CD4-positive, alpha-beta T cell treated with Interleukin-6 at 100 ng/mL for 8 hours (primary cell): ENCODE measurements at places on chromosomes 11 and 22.

DNA sequence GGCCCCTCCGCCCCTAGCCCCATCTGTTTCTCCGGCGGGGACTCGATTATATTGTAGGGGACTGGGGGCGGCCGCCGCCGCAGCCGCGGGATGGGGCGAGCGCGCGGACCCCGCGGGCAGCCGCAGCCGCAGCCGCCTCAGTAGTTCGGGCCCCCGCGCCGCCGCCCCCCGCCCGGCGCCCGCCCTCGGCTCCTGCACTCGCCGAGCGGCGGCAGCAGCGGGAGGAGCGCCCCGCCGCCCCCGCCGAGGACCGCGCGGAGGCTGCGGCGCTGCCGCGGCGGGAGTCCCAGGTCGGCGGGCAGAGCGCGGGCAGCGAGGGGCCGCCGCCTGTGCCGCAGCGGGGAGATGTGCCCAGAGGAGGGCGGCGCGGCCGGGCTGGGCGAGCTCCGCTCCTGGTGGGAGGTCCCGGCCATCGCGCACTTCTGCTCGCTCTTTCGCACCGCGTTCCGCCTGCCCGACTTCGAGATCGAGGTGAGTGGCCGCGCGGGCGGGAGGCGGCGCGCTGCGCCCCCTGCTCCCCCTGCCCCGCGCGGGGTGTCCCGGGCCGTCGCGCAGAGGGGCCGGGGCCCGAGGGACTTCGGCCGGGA, at the start of gene CECR2:
CECR2 (plus strand) TSS at position 22 of the 587 bp plus-strand sequence; CDS start at position 346, 324 bp downstream.
- DNase-seq, result no peak

- no peak for DNase-seq
These were observed 225.8 kb upstream of the NCAM1 start for GRCh38 chr11:112735470-112735869.

DNA sequence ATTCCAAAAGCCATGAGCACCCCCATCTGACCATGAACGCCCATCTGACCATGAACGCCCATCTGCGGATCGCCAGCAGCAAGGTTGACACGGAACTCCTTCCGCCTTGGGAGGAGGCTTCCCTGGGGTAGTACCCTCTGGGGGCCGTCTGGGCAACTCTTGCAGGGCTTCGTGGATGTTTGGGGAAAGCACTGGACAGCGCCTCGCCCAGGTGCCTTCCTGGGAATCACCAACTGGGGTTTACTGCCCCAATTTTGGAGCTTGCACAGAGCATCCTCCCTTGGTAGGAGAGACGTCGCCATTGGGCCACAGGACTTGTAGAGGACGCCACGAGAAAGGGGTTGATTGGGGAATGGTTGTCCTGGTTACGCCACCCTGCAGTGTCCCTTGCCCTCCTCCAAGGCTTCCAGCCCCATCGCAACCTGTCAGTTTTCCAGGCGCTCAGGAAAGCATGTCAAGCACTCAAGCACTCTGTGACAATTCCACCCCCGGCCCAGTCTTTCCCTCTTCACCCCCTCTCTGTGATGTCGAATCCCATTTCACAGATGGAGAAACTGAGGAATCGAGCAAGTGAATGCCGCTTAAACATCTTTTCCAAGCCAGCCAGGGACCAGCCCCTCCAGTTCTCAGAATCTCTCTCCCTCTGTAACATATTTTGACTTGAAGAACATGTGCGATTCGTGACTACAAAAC, 914 bp upstream of the PRDM11 start:
- DNase-seq, result no peak

DNA sequence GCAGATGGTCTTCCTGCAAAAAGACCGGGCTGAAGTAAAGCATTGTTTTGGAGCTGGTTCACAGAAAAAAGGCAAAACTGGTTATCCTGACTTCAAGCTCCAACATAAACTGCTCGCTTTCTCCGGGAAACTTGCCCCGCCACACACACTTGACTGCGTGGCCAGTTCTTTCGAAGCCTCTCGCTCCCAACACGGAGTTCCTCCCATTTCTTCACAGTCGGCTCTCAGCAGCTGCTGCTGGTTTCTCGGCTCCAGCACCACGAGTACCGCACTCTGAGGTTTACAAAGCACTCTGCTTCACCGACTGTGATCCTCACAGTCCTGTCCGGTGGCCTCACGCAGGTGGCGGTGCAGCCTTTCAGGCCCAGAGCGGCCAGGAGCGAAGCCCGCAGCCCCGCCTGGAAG, 264 bp downstream of the CHEK1 start:
- no peak for DNase-seq

GRCh38 chr11:69746752-69747742, 28.1 kb downstream of the FGF4 start:
- DNase-seq, result no peak

- DNase-seq, result no peak
These were observed 28.0 kb downstream of the MOB2 start for GRCh38 chr11:1458340-1459218.

DNA sequence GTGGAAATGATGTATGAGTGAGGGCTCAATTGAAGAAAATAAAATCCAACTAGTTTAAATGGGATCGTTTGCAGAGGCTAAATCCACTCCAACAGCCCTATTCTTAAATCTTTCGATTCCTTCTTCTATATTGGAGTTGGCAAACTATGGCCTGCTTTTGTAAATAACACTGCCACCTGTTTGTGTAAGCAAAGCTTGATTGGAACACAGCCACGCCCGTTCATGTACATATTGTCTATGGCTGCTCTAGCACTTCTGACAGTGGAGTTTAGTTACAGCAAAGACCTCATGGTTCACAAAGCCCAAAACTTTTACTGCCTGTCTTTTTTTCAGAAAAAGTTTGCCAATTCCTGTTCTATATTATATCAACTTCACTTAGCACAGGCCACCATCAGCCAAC, 40.6 kb upstream of the RCN1 start:
- no peak for DNase-seq

GRCh38 chr22:29216011-29216872, 10.5 kb downstream of the EMID1 start:
- no peak for DNase-seq

DNA sequence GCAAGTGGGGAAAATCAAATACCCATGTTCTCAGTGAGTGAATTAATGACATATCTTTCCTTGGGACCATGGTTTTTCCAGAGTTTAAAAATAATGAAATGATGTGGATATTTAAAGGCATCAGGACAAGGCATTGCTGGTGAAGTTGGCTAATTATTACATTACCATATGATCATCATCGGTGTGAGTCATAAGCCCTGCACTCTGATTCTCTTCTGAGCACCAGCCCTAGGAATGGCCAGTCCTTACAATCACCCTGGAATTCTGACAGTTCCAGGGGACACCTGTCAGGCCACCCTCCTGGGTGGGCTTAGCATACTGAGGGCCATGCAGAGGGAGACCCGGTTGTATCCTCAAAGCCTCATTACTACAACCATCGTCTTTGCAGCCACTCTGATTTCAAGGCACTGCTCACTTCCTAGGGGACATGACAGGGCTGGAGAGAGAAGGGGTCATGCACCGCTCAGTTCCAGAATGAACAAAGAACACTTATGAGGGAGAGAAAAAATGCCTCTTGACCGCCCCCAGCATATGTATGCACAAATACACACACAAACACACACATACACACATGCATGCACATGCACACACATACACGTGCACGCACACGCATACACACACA, 365.0 kb downstream of the MIAT start:
- no peak for DNase-seq

GRCh38 chr11:28756977-28757376, 648.8 kb downstream of the METTL15 start:
- DNase-seq, result no peak

- no peak for DNase-seq
These were observed 8.7 kb upstream of the DGAT2 start for GRCh38 chr11:75759832-75760231.

DNA sequence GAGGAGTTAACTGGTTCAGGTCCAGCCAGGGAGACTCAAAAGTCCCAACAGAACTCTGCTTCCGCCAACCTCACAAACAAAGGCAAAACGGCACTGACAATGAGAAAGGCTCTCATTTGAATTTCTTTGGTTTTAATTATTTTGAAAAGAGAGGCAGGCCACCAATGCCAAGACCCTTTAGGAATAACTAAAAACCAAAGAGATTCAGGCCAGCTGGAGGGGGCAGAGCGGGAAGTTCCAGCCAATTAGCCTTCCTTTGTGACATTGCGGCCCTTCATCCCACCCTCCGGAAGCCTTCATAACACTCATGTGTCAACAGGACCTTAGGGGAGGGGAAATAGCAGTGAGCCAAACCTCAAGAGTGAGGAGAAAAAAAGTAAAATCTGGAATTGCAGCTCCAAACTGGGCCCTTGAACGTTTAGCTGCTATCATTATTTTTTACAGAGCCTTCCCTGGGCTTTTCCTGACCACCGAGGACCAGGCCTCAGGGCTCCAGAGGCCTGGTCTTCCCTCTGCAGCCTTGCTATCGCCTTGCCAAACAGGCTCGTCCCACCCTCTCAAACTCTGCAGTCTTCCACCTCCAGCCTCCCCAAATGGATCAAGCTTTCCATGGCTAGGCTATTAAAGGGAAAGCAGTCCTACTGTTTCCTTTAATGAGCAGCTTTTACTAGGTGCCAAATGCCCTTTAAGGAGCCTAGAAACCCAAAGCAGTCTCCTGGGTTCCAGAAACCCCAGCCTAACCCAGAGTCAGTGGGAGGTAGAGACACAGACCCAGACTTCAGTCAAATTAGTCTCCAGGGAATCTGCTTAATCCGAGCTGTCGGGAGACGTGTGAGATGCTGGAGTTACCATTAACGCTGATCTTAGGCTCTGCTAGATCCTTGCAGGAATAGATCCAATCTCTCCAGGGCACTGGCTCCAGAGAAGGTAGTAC, 114.2 kb downstream of the CCDC34 start:
- DNase-seq, result no peak

DNA sequence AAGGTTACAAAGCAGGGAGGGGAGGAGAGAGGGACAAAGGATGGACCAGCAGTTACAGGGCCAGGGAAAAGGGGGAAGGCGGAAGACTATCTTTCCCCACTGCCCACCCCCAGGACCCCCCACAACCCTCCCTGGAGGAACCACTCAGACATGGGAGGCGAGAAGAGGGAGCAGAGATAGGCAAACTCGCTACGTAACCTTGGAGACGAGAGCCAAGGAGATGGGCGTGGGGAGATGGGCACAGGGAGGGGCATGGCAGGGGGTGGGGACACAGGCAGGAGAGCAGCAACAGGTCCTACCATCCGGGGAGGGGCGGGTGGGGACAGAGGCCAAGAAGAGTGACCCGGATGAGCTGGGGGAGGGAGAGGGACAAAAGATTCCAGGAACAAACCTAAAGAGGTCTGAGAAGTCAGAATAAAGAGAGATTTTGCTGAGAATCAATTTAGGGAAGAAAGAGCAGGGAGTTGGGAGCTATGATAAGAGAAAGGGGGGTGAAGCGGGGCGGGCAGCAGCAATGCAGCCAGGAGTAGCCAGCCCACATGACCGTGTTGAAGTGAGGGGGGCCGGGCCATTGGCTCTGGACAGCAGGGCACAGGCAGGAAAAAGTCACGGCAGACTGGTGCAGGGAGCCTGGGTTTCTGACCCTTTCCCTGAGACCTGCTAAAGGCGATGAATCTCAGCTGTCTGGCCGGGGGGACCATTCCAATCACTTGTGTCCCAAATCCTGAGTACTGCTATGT, 128.4 kb downstream of the BUD13 start:
- DNase-seq, result no peak

DNA sequence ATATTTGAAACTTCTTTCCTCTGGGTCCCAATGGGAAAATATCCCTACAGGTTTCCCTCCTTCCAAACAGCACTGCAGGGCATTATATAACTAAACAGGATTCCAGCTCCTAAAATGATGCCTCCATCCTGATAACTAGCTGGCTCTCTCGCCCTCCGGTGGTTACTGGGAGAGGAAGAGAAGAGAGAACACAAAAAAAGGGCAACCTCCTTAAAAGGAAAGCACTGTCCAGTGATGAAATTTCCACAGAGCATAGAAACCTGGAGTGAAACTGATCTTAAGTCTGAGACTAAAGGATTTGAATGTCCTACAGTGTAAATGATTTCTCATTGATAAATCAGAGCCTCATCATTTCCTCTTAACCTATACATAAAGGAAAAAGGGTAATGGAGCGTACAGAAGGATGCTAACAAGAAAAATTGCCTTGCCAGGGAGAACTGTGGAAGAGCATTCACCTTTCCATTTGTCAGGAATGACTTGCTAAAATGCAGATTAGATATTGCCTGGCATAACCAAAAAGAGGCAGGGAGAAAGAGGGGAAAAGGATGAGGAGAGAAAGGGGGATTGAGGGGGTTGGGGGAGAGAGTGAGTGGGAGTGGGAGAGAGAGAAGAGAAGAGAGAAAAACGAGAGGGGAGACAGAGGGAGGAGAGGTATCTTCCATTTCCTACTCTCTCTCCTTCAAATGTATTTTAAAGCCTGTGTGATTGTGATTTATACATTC, 121.3 kb downstream of the APOL5 start:
- DNase-seq, result no peak
